Hematopoietic multipotent progenitor cell treated with erythropoietin and hydrocortisone succinate and interleukin-3 and kit ligand, for 4 days (in vitro differentiated cells): ENCODE measurements at places on chromosomes 7 and 10.

DNA sequence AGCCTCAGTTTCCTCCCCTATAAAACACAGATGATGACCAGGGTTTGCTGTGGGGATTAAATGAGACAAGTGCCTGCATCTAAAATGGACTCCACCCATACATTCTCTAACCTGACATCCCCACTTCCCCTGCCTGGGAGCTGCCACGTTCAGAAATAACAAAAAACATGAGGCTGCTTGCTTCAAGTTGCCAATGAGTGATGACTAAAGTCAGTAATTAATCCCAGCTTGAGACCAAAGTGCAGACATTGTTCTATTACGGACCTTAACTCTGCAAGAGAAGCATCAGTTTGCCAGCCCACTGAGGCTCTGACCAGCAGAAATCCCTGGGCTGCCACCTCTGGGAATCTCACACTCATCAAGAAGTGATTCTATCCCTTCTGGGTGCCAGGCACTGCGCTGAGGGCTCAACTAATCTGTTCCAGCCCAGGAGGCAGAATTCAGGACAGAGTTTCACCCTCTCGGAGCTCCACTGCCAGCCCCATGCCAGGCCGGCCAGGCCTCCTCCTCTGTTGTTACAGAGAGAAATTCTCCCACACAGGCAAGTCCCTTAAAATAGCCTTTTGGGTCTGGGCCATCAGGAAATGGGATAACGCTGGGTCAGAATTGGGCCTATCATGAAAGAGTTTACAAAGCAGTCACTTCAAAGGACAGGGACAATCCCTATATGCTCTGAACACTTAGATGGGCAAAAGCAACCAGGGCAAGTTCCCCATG, 11.4 kb downstream of the SH3PXD2A start:
- no peak for DNase-seq

DNA sequence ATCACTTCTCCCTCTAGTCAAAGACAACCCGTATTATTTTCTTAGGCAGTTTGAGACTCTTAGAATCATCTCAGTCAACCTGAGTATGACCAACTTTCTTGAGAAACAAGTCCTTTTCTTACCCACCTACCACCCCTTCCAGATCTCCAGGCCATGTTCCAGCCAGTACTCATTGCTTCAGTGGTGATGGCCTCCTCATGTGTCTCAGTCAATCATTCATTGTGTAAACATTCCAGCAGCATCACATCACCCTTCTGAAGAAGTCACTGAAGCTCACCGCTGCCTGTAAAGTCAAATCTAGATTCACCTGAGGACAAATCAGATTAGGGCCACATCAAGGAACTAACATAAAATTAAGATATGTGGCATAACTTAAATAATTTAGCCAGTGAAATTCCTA, 467.2 kb upstream of the NRP1 start:
- no peak for DNase-seq

- no peak for DNase-seq
Measured at GRCh38 chr10:28986117-28986792, 302.6 kb upstream of the LYZL1 start.

DNA sequence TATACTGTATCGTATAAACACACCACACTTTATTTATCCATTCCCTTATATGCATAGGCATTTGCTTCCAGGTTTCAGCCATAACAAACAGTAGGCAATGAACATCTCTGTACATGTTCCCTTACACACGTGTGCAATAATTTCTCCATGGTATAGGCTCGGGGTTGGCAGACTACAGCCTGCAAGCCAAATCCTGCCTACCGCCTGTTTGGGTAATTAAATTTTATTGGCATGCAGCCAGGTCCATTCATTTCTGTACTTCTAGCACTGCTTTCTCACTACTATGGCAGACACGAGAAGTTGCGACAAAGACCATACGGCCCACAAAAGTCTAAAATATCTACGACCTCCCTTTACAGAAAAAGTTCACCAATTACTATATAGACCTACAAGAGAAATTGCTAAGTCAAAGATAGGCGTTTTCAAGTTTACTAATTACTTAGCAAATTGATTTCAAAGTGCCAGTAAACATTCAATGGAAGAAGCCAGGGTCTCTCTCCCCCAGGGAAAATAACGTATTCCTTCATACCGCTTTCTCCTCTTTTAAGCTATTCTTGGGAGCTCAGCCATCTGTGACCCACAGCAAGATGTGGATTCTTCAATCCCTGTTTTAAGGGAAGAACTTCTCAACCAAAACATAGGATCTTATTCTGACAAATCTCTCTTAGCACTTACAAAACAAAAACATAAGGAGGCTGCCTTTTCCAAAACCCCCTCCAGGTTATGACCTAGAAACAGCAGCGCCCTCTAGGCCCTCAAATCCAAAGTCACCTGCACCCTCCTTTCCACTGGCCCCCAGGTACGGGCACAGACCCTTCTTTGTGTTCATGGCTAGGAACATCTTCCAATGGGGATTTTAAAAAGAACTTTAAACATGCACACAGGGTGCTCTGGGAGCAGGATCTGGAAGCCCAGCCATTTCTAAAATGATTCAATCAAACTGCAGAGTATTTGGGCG, 100.5 kb downstream of the FGFR2 start:
- no peak for DNase-seq

- DNase-seq = no peak
Measured at GRCh38 chr10:71893258-71893815, 42.3 kb upstream of the PSAP start.

DNA sequence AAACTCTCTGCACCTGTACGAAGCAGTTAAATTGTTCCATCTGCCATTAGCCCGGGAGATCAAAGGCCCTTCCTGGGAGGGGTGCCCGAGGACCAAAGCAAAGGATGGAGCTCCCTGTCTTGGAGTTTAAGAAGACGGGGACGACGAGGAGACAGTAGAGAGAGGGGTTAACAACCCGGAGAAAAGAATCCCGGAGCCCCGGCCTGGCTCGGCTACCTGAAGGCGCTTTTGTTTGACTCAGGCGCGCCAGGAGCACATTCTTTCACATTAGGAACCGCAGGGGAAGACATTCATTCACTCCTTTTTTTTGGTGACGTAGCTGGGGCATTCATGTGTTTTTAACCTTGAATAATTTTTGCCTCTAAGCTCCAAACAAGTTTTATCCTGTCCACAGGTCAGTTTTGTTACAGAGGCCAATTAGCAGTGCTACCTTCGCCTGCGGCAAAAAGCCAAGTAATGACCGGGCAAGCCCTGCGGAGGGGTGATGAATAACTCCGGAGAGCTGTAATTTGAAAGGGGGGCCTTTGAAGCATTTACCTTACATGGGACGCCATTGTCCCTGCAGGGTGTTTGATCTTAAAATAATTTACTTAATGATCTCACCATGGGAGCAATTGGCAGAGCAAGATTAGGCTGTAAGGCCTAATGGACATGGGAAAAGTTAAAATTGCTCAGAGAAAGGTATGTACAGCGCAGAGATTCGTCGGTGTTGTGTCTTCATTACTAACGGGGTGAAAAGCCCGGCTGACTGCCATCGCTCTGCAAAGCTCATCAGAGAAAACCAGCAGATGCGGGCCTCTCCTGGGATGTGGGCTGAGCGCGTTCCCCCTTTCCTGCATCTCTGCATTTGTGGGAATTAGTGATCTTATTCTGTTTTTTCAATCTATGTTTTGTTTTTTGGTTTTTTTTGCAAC, 258.0 kb upstream of the SP4 start:
- DNase-seq = no peak

DNA sequence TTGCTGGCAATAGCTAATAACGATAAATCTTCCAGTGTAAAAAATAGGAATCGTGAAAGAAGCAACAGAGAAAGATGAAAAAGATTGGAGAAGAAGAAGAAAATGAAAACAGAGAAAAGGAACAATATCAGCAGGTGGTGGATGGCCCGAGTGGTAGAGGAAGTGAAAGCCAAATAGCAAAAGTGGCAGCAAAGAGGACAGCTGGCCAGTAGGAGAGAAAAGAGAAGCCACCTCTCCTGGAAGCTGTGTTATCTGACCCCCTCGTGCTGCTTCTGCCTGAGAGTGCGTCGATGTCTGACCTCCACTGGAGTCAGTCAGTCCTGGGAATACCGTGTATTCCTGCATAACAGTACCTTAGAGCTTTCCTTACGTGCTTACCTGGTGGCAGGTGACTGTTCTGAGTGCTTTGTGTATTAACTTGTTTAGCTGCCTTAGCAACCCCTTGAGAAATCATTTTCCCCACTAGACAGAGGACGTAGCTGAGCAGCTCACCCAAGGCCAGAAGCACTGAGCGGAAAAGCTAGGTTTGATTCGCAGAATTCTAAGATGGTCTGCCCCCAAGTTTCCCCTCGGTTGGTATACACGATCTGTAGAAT, 88.3 kb downstream of the CHN2 start:
- peak; percentile 52 for DNase-seq

DNA sequence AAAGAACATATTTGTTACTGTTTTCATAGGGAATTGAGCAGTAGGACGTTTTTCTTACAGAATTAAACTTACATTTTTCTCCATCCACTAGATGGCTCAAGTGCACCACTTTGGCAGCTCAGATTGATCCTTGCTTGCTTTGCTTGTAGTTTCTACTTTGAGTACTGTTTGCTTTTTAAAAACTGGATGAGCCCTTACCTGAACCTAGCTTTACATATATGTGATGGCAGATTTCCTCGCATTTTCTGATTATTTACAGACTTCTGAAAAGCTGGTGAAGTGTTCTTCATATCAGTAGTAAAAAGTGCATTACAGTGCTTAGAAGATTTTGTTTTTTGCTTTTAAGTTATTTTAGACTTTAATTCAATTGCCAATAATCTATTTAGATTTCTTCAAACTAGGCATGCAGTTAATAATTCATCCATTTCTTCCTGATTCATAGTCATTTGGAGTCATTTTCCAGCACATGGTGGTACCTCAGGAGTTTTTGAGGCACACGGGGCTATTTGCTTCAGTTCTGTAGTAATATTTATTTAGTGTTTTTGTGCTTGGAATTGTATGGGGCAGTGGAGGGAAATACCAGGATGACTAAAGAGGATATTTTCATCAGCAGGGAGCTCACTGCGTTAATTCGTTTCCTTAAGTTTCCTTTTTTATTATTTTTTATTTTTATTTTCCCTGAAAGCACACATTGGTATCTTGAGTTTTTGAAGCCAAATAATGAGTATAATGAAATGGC, 57.3 kb downstream of the MAPK8 start:
- DNase-seq = peak; percentile 90

DNA sequence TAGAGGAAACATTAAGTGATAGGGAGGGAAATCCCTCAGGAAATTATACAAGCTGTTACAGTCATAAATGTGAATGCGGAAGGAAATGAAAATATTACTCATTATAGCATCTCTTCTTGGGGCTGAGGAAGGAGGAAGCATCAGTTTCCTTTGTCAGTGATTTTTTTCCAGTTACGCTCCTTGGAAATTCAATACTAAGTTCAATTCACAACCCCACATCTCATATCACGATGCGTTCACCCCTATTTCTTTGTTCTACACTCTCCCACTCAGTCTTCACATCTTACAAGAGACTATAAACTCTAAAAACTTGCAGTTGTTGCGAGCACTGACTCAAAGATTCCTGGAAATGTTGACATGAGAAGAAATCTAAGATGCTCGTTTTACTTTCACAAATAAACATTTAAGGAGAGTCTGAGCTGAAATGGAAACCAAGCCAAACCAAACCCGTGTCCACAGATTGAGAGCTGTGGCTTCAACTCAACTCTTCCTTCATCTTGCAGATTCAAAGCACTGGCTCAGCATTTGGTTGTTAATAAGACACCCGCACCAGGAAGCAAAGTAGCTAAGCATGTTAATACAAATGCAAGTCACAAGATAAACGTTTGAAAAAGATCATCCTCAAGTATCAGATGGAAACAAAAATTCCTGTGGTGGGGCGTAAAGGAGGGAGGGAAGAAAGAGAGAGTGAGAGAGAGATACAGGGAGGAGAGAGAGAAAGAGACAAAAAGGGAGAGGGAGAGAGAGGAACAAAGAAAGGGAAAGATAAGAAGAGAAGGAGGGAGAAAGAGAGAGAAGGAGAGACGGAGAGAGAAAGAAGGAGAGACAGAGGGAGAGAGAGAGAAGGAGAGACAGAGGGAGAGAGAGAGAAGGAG, 150.0 kb upstream of the RSU1 start:
- DNase-seq = no peak

- no peak for DNase-seq
Measured at GRCh38 chr10:130061760-130062159, 48.9 kb downstream of the C10orf143 start.

- no peak for DNase-seq
Measured at GRCh38 chr7:142948603-142949002, 9.3 kb downstream of the LLCFC1 start.

DNA sequence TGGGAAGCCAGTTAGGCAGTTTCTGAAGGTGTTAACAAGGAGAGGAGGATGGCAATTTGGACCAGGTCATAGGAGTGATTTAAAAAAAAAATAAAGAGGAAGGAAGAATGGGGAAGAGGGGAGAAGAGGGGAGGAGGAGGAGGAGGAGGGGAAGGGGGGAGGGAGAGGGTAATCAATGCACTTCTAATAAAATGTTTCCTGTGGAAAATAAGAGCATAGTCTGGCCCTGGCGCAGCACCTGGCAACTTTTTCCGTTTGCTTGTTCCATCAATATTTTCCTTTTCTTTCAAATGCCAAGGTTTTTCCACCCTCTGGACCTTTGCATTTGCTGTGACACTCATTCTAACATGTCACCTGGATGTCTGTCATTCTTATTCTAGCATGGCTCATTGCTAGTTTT, 308.2 kb downstream of the PPP1R3A start:
- no peak for DNase-seq

DNA sequence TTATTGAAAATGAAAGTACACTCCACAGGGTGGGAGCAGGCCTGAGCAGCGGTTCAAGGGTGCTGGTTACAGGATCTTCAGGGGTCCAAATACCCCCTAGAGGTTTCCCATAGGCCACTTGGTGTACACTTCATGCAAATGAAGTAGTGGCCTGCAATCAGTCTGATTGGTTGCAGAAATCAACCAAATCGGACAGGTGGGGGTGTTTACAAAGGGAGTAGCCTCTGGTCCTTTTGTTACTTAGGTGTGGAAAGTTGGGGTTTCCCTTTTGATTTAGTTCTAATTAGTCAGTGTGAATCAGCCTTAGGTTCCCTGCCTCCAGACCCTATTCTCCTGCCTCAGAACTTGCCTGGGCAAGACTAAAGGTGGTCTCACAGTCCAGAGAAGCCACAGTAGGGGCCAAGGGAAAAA, 49.6 kb downstream of the SYPL1 start:
- DNase-seq = no peak

- no peak for DNase-seq
Measured at GRCh38 chr10:86048973-86049372, 317.6 kb downstream of the GRID1 start.

DNA sequence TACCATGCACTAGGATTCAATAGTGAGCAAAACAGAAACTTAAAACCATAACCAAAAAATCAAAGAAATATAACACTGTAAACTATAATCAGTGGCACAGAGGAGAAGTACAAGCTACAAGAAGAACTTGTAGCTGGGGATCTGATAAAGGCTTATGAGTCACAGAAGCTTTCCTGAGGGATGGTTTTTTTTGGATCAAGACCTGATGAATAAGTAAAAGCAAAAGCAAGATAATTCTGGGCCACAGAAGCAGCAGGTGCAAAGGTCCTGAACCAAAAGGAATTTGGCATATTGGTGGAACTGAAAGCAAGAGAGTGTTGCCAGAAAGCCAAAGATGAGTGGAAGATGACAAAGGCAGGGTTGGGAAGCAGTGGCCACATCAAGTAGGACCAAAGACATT, 37.4 kb upstream of the BET1 start:
- DNase-seq = no peak
